ENCODE measurements at places on chromosomes 16 and 17.

DNA sequence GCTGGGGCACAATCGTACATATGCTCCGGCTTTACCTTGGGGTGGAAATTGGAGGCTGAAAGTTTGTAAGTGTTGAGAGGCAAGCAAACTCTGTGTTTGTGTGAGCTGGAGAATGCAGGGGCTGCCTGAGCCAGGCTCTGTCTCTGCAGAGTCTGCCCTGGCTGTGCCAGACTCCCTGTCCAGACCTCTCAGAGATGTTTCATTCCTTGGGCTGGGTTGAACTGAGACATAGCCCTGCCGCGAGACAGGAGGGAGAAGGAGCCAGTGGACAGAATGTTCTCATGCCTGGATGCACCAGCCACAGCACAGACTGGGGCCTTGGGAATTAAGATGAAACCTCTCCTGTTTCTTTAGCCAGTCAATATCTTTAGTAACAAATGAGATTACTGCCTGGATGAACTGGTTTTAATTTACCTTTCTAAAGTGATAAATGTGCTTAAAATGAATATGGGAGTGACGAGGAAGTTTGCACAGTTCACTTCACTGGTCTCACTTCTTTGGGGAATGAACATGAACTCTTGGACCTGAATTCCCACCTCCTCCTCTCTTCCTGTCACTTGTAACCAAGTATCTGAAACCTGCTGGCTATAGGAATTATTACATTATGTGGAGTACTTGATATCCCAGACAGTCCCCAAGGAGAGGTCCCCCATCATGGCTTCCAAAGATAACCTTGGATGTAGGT is 40.1 kb downstream of the YPEL2 start:
- DNase-seq: no peak

DNA sequence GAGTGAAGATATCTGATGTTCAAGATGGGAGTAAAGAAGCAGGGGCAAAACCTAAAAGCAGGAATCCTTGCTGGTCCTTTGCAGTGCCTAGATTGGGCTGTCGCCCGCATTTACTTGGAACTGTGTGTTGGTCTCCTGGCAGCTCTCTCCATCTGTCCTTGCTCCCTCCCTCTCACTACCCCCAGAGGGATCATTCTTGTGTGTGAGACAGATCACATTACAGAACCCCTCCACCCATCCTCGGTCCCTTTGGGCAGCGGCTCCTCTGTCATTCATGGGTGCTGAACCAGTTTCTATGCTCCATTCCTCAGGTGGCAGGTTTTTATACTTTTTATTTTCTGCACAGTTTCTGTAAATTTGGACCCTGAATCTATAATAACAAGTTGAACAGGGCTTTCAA is 99.4 kb upstream of the MYOCD start:
- DNase-seq: no peak

GRCh38 chr17:32483451-32484019 is 3.3 kb upstream of the CDK5R1 start:
- no peak for DNase-seq

DNA sequence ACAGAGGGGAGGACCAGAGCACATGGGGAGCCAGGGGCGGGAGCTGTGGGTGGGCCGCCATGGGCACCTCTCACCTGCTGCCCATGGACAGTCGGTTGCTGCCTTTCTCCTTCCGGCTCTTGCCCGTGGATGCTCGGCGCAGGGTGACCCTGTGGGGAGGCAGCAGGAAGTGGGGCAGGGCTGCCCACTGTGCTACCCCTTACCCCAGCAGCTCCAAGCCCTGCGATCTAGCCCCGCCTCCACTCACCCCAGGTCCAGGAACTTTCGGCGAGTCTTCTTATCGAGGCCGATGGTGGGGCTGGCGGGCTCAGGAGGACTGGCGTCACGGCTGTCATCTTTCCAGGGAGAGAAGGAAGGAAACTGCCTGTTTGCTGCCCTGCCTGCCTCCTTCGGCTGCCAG is 14.2 kb downstream of the SAMD14 start:
- no peak for DNase-seq

- no peak for DNase-seq
These were observed 137.0 kb upstream of the SOX9 start for GRCh38 chr17:71983828-71984227.

- no peak for DNase-seq
These were observed 3.2 kb downstream of the TMC6 start for GRCh38 chr17:78125138-78125913.

GRCh38 chr17:8940866-8941471 is 24.5 kb downstream of the PIK3R5 start:
- DNase-seq: no peak

DNA sequence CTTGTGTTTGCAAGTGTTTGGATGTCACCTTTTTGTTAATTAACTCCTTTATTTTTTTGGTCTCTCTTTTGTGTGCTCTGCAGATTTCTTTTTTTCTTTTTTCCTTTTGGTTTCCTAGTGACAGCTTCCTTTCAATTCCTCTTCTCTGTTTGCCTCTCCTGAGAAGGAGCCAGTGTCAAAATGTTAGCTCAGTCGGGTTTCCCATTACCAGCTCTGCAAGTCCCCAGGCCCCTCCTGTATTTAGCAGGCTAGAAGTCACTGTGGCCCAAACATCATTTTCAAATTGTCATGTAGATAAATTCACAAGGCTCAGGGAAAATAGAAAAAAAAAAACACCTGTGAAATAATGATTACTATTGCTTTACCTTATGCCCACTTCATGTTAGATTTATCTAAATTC is 1621.6 kb downstream of the CDH8 start:
- DNase-seq: no peak

DNA sequence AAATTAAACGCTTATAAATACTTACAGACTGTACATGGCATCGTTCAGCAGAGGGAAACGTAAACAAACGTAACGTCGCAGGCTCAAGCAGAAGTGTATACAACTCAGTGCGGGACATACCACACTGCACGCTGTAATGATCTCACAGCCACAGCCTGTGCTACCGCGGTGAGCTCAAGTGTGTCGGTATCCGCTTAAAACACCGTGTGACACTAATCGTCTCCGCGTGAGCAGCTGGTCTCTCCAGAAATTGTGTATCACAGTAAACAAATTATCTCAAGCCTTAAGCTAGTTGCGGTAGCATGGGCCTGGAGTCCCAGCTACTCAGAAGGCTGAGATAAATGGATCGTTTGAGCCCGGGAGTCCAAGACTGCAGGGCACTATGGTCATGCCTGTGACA is 115.3 kb downstream of the ANKRD11 start:
- DNase-seq: no peak

GRCh38 chr17:50147841-50148225 is 2.6 kb downstream of the PPP1R9B start:
- no peak for DNase-seq

GRCh38 chr17:50783193-50783660 is 15.9 kb upstream of the ANKRD40CL start:
- peak; percentile 69 for DNase-seq

DNA sequence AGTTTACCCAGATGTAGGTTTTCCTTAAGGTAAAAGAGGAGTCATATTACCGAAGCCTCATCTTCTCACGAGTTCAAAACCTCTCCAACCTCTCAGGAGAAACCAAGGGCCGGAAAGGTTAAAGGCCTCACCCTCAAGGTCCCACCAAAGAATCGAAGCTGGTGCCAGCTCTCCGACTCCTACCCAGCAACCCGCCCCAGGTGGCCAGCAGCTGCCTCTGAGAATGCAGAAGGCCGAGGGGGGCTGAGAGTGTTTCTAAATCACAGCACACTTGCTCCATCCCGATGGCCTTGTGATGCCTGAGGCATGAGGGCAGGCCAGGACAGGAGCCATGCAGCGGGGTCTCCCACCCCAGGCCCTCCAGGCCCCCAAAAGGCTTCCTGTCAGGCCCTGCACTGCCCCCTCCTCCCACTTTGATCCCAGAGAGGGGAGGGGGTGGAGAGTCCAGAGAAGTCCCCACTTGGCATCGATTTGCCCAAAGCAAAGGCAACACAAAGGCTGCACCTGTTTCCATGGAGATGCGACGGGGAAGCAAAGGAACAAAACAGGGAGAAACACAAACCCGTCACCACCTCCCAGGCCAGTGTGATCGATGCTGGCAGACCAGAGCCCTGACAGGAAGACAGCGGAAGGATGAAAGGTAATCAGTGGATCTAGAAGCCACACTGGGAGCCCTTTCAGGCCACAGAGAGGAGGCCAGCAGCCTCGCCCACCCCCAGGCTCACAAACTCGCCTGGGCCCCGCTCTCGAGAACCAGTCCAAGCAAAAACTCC is 39.0 kb downstream of the CUEDC1 start:
- DNase-seq: no peak

- no peak for DNase-seq
These were observed 36.7 kb downstream of the RBFOX3 start for GRCh38 chr17:79574108-79574507.

- no peak for DNase-seq
These were observed 8.7 kb downstream of the C16orf87 start for GRCh38 chr16:46822270-46822669.

GRCh38 chr17:54451051-54451450 is 449.6 kb upstream of the TOM1L1 start:
- no peak for DNase-seq

DNA sequence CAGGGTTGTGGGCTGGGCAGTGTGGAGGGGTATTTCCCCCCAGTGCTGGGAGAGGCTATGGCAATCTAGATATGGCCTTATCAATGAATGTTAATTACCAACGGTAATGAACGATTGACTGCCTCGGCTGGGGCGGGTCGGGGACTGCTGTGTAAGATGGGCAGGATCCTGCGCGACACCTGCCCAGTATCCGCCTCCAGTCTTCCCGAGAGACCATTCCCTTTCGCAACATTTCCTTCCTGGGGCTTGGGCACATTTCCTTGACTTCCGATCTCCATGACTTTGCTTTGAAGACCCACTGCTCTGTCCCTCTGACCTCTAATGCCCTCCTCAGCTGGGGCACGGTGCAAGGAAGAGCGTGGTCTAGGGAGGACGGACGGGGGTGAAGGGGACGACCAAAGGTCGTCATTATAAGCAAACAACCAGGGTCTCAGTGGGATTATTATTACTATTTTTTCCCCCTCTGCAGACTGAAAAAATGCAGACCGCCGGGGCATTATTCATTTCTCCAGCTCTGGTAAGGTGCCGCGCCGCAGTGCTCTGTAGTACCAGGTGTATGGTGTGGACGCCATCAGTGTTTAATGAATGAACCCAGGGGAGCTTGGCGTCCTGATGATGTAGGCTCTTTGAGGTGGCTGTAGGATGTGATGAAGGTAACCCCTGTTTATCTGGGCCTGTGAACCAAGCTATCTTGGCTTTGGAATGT is 506 bp downstream of the ATP5MC1 start:
- DNase-seq: no peak

- DNase-seq: no peak
These were observed 12.8 kb upstream of the CNEP1R1 start for GRCh38 chr16:50012182-50012581.

DNA sequence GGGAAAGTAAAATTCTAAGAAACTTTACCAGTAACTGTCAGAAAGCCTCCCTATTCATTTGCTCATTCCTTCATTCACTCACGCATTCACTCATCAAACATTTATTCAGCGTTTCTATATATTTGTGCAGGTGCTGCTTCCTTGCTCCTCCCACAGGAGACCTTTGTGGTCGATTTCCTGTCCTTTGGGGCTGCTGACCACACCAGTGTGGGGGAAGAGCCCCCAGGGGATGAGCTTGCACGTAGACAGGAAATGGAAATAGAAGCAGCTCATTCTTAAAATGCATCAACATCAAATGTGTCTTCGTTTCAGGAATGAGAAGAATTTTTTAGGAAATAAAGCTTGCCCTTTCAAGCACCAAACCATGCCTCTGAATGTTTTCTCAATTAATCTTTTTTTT is 9.6 kb downstream of the PIK3R6 start:
- no peak for DNase-seq

- no peak for DNase-seq
These were observed 4.9 kb upstream of the TBX4 start for GRCh38 chr17:61447358-61447757.

Data from stimulated activated CD8-positive, alpha-beta memory T cell treated with anti-CD3 and anti-CD28 coated beads, Interleukin-7, amount 100 ng/mL, for 1 hour (primary cell).